Iris pigment epithelial cell (primary cell): ENCODE measurements at places on chromosomes 4 and X.

DNA sequence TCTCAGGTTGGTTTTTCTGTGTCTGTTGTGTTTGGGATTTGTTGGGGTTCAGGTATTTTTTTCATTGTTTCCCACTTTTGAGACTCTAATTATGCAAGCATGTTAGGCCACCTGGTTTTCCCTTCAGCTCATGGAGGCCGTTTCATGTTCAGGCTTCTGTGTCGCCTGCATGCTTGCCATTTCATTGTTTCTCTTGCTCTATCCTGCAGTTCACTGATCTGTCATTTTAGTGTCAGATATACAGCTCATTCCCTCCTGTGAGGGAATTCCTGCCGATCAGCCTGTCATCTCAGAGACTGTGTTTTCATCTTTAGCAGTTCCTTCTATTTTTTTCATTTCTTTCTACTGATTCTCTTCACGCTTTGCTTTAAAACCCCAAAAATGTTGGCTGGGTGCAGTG lies 49.4 kb upstream of the HGFAC start:
- no peak for DNase-seq

- DNase-seq: peak; percentile 87
These were observed 238.5 kb downstream of the RASL11B start for GRCh38 chr4:53100501-53101190.

DNA sequence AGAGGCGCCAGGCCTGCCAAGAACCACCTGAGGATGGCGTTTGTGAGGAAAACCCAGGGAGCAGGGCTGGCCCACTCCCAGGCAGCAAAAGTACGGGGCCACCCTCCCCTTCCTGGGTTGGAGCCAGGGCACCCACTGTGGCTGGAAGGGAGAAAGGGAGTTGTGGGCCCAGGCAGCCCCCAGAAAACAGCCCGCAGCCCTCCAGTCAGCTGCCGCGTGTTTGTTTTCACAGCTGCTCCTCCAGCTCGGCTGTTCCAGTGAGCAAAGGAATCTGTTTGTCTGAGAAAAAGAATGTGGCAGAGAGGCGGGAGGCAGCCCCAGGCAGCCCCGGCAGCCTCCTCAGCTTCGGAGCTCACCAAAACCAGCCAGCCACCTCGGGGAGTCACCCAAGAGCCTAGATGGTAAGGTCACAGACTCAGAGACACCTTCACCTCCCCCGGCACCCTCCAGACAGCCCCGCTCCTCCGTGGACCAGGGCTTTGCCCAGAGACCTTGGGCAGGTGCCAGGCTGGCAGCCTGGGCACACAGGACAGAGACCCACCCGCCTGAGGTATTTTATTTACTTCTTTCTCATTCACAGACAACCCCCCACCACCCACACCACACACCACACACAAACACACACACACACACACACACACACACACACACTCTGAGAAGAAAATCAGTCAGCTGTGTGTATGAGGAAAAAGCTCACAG lies 338.1 kb downstream of the BCOR start:
- DNase-seq: peak; percentile 78

DNA sequence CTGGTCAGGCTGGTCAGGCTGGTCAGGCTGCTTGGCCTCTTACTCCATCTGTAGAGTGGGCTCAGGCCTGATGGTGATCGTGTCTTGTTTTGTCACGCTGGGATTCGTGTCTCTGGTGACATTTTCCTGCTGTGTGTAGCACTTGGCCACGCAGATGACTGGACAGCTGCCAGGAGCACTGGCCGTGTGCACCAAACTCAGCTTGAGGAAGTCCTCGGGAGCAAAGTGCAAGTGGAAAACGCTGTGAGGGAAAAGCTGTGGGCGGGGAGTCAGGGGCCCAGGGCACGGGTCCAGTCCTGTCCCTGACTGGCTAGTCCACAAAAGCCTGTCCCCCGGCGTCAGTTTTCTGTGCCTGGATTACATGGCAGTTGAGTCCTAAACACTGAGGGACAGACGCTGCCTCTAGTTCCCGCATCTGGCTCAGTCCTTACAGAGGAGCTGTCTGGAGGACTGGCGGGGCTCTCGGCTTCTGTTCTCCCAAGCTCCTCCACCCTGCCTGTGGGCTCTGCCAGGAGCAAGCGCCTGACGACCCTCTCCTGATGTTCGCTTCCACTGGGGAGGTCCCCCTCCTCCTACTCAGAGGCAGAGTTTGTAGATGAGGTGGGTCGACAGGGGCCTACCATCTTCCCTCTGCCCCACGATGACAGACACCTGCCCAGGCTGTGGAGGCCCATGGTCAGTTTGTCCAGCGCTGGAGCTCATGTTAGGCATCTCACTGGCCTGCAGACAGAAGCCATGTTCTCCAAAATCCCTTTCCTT lies 35.9 kb upstream of the GRPEL1 start:
- no peak for DNase-seq

DNA sequence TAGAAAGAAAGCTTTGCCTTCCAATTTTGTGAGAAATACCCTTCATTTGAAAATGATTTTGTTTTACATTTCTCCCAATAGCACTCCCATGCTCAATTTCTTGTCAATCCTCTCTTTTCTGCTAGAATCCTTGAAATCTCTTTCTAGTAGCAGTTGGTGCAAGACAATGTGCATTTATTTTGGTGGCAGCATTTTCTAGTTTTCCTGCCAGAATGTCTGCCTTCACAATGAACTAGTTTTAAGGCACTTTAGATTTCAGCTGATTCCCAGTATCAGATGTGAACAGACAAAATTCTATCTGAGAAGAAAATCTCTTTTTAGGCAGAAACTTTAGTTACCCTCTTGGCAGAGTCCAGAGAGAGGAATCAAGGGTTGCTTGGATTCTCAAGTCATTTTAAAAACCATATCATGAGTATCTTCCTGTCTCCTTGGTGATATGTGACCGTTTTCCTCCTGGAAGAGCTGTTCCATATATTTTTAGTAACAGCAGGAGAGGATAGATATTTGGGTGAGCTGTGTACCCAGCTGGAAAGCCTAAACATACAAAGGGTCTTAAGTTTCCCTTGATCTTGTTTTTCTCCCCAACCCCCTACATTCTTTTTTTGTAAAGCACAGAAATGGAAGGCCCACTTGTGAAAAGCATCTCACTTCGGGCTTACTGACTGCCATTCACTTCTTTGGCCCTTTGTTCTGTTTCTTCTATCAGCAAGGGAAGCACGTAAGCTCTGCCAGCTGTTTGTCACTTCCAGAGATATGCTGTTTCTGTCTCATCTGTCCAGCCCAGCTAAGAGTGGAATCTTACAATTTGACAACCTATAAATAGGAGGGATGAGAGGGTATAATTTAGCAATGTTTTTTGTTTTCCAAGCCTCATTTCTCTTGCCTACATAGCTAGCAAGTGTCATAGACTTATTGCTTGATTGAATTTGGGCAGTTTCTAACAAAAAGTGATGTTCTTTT lies 38.7 kb downstream of the TSPAN7 start:
- DNase-seq: no peak

- DNase-seq: no peak
These were observed 74.7 kb downstream of the PPARGC1A start for GRCh38 chr4:23814996-23815660.

- DNase-seq: no peak
These were observed 12.5 kb downstream of the OGT start for GRCh38 chrX:71545364-71545763.

DNA sequence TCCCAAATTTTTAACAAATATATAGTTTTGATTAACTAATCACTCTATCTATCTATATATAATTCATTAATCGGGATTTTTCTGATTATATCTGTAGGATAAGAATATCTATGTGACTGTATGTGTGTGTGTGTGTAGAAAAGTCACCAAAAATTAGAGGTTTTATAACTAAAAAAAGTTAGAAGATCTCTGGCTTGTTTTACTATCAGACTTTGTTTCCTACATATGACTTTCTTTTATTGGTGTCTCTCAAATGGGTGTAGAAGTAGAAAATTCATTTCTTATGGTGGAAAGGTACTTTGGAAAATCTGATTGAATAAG lies 26.7 kb upstream of the TMPRSS11D start:
- no peak for DNase-seq

GRCh38 chrX:111083081-111083480 lies 12.9 kb upstream of the PAK3 start:
- peak; percentile 18 for DNase-seq

DNA sequence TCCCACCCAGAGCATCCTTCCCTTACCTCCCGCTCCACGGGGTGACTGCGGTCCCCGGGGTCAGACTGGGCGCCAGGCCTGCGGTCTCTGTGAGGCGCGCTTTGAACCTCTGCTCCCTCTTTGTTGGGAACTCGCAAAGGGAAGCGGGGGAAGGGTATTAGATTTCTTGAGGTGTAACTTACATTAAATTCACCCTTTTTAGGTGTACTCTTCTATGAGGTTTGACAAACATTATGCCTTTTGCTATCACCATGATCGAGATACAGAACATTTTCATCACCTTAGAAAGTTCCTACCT lies 569 bp downstream of the DCK start:
- DNase-seq: no peak

DNA sequence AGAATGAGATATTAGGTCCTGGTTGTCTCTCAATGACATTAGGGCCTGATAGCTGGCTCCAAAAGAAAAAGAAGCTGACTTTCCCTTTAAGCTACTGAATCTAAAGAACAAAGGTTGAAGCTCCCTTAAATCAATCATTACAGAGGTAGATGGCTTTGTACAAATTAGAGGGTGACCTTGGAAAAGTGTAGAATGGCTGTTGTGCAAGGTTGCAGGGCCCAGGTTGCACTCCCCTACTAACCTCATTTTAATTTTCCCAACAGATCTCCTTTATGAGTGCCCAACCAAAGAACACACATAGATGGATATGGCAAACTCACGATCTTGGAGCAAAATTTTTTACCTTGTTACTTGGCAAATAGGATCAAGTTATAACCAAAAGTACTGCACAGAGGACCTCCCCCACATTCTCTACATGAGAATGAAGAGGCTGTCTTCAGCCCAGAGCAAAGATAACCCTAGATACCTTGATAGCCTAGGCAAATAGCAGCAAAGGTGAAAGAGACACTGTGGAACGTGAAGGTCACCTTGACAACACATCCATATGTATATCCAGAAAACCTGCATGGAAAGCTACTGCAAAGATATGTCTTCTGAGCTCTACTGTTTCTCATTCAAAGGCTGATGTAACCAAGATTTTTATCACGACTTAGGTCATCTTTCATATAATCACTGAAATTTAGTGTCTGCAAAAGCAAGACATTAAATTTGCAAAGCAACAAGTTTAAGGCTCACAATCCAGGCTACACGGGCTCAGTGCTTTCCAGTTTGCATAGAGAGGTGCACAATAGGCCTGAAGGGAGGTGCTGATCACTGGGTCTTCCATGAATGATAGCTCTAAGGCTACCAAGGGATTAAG lies 23.0 kb downstream of the KLB start:
- DNase-seq: no peak

DNA sequence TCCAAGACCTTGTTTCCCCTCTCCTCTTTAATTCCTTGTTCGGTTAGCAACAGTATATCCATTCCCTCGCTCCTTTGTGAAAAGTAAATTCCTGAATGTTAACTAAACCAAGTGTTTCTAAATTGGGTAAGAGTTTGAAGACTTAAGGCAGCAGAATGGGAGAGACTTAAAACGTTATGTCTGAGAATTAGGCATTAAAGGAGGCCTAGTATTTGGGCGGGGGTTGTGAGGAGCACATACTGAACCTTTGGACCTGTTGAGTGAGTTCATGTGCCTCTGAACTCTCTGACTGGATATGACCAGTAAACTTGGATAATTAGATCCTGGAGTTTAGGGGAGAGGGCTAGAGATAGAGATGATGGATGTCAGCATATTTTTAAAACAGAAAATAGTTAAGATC lies 1.2 kb downstream of the MSMO1 start:
- no peak for DNase-seq

DNA sequence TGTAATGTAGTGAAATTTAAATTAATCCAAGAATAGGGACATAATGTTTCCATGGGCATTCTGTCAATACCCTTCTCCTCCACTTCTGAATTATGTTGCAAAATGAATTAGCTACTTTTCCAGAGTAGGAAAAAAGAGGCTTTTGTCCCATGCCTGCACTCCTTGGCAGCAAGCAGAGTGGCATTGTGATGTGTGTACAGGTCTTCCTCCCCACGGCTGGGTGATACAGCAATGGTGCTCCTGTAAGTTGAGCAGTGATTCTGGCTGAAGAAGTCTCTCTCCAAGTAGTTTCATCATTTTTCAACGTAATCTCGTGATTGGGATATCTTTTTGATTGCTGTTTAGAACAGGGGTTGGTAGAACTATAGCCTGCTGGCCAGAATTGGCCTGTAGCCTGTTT lies 59.9 kb downstream of the KIT start:
- no peak for DNase-seq

GRCh38 chrX:84729809-84730208 lies 227.6 kb upstream of the HDX start:
- peak; percentile 45 for DNase-seq

DNA sequence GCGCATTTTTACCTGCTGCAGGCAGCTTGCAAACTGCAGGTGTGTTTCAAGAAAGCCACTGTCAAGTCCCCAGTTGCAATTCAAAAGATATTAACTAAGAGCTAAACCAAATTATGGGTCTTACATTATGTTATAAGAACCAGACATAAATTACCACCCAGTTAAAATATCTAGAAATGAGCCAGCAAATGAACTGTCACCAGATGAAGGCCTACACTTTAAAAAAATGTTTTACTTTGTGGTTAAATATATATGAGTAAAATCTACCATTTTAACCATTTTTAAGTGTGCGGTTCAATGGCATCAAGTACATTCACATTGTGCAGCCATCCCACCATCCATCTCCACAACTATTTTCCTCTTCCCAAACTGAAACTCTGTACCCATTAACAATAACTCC lies 32.0 kb upstream of the TMEM131L start:
- DNase-seq: no peak

DNA sequence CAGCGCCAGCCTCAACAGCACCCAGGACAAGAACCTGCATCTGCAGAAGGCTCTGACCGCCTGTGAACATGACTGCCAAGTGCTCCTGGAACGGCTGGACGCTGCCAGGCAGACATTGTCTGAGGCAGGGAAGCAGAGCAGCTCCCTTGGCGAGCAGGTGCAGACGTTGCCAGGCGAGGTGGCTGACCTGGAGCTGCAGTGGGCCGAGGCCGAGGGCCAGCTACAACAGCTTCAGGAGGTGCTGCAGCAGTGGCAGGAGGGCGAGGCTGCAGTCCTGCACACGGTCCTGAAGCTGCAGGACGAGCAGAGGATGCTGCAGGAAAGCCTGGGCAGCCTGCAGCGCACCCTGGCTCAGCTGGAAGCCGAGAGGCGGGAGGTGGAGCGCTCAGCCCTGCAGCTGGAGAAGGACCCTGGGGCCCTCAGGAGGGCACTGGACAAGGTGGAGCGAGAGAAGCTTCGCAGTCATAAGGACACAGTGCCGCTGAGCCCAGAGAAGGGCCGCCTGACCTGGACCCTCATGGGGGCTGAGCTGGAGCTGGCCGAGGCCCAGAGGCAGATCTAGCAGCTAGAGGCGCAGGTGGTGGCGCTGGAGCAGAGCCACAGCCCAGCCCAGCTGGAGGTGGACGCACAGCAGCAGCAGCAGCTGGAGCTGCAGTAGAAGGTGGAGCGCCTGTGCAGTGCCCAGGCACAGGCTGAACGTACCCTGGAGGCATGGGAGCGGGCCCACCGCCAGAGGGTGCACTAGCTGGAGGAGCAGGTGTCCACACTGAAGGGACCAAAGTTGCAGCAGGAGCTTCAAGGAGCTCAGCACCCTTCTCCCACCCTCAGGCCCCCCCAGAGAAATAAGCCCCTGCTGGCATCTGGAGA lies 16.4 kb downstream of the SMIM10L2A start:
- no peak for DNase-seq

GRCh38 chrX:109398833-109399232 lies 83.1 kb downstream of the GUCY2F start:
- DNase-seq: no peak

GRCh38 chrX:11290416-11291102 lies 2.7 kb upstream of the AMELX start:
- DNase-seq: no peak
